Hippocampal formation (tissue), 2 donors: ENCODE measurements at places on chromosomes 3 and 15.

- no peak for DNase-seq
Observed at GRCh38 chr3:196274585-196274984, 12.9 kb downstream of the PCYT1A start.

DNA sequence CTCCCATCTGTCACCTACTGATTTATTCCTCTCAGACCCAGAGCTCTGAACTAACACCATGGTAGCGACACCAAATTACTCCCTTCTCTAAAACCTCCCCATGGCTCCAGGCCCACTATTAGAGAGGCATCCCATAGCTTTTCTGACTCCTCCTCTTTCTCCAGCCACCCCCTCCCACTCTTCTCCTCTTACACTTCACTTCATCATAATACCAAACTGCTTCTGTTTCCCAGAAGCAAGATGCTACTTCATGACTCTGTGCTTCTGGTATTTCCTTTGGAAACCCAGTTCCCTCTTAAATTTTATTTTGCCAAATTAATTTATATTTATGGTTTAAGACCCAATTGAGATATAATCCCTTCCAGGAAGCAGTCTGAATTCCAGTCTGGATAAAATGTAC lies 465.1 kb upstream of the PDZRN3 start:
- no peak for DNase-seq

DNA sequence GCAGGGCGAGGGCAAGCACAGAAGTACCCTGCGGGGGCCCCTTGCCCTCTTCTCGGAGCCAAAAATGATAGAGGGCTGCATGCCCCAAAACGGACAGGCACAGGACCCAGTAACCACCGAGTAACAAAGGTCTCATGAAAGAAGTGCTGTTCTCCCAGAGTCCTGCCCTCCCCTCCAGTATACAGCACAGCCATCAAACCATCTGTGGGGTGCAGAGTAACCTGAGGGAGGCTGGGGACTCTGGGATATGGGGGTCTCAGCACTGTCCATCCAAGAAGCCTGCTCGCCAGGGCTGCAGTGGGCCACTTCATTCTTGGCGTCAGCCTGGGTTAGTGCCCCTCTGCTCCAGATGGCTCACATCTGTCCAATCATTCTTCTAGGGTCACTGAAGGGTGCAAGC lies 6.1 kb downstream of the ULK3 start:
- no peak for DNase-seq

GRCh38 chr15:69076756-69077155 lies 62.3 kb downstream of the NOX5 start:
- no peak for DNase-seq

GRCh38 chr3:18765662-18766061 lies 340.5 kb upstream of the SATB1 start:
- DNase-seq, result no peak

GRCh38 chr3:100591411-100591810 lies 18.0 kb upstream of the ADGRG7 start:
- no peak for DNase-seq

DNA sequence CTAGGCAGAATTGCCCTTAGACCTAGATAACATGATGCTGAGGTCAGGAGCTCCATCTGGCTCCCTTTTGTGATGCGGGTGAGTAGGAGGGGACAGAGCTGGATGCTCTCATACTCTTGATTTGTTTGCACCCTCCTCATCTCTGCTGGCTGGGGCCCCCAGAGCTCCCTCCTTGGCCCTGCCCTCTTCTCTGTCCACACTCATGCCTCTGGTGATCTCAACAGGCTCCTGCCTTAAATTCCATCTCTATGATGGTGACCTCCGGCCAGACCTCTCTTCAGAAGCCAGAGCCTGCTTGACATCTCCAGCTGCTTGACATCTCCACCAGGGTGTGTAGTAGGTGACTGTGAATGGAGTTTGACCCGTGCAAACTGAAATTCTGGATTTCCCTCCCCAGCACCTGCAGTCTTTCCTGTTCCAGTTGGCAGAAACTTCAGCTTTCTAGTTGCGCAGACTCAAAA lies 4.3 kb upstream of the FGD5 start:
- no peak for DNase-seq

DNA sequence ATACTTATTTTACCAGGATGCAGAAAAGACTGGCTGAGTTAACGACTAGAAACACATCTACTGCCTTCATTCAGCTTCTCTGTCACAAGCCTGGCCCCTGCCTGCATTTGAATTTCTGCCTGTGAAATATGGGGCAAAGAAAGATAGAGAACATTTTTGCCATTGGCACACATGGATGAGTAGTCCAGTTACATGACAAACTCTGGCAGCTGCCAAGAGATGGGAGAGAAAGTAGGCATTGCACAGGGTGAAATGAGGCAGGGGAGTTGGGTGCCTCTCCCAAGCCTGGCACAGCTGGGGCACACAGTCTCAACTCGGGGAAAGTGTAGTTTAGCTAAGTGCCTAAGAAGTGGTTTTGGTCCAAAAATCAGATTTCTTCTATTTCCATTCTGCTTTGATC lies 24.0 kb downstream of the ANXA2 start:
- DNase-seq, result no peak

DNA sequence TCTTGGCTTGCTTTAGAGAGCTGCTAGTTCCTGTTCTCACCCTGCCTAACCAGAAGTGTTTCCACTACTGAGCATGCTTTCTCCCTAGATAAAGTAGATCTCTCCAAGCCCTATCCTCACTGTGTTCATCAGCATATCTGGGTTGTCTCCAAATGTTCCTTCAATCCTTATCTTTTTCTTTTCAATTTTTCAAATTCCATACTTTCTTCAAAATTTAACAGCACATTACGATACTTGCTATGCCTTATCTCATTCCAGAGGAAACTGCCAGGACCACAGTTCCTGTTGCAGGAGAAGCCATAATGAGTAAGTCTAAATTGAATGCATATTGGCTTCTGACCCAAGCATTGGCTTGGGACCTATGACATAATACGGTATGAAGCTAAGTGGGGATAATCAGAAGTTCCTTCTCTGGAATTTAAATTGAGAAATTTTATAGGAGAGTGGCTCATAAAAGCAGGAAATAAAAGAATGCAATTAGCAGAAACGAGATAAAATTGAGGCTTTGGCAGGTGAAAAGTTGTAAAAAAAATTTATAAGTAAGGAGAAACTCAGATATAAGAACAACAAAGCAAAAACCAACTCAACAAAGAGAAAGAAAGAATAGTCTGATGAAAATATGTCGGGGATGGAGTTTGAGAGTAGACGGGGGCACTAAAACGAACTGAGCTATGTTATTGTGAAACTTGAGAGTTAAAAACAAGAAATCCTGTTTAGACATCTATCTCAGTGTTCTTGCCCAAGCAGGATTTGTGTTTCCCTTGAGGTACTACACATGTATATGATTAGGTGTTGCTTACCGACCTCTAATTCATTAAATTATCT lies 631.7 kb upstream of the CCDC54 start:
- no peak for DNase-seq

DNA sequence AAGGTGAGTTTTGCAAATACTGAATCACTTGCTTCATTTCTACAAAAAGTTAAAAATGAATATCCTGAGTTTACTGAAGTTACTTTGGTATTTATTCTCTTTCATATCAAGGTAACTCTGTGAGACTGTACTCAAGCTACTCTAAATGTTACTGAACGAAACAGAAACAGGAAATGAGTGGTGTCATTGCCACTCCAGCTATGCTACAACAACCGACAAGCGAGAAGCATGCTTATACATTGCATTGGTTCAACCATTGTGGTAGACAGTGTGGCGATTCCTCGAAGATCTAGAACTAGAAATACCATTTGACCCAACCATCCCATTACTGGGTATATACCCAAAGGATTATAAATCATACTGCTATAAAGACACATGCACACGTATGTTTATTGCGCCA lies 313.2 kb upstream of the THBS1 start:
- no peak for DNase-seq
